Activated CD4-positive, alpha-beta T cell treated with anti-CD3 and anti-CD28 coated beads, Interleukin-2, amount 50 U/mL, for 4 hours (primary cell): ENCODE measurements at places on chromosomes 5 and 9.

DNA sequence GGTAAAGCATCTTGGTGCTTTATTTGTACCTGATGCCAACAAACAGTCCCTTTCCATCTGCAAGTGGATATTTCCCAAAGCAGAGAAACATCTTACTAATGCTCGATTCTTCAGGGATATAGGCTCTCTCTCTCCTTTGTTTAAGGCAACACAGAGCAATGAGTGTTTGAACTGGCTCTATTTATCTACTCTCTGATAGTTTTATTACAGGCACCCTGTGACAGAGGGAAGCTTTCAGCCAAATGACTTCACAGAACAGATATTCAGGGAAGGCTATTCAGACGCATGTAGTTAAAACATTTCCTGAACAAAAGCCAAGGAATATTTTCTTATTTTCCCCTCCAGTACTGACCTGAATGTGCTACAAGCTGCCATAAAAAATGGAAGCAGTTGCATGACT lies 141.8 kb downstream of the YIPF5 start:
- no peak for DNase-seq

DNA sequence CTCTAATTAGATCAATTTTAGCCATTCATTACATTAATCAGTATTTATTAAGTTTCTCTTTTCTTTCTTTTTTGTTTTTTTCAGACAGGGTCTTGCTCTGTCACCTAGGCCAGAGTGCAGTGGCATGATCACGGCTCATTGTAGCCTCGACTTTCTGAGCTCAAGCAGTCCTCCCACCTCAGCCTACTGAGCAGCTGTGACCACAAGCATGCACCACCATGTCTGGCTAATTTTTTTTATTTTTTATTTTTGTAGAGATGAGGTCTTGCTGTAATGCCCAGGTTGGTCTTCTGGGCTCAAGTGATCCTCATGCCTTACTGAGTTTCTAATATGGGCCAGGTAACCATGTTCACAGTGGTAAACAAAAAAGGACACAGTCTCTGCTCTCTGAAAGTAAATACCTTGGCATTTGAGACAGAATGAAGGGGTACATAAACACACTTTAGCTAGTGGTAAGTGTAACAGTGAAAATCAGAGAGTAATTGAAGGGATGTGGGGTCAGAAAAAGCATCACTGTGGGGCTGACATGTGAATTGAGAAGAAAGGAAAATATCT lies 336.3 kb downstream of the ADGRV1 start:
- DNase-seq: no peak

DNA sequence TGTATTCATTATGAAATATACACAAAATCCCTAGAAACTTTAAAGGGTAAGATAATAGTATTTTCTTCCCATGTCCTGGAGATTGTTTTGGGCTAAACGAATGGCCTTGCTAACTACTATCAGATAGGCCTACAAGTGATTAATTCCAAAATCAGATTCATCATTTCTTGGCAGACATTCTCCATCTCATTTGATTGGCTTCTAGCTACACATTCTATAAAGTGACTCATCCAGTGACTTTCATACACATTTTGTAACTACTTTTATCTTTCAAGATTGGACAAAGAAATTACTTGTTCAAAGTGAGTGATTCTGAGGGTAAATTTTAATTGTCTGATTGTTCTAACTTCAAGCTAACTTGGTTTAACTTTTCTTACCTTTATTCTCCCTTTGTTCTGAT lies 93.3 kb downstream of the RAPGEF6 start:
- DNase-seq: no peak

DNA sequence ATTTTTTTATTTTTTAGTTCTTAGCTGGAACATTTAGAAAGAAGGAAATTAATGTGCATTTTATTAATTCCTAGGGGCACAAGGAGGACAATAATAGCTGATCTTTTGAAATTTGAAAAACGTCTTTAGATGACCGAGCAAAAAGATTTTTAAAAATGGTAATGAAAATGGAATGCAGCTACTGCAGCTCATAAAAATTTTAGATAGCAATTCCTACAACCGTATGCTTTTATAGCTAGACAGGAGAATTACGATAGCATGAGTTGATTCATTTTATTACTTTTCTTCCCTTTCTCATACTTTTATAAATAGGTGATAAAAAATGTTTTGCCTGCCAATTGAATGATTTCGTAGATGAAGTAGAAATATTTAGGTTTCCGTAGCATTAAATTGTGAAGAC lies 13.7 kb upstream of the RUFY1 start:
- no peak for DNase-seq

DNA sequence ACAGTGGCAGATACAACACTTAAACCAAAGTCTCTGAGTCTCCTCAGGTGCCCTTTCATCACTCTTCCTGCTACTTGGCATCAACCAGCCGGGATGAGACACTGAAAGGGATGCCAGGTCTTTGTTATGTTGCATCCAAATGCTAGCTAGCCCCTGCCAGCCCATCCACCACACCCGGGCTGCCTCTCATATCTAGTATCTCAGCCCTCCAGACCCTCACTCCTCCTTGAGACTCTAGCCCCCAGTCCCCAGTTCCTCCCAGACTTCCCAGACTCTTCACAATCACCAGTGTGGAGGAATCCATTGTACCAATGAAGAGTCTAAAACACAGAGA lies 21.5 kb downstream of the CSF2 start:
- no peak for DNase-seq

- DNase-seq: no peak
These were observed 155.1 kb downstream of the MAT2B start for GRCh38 chr5:163660486-163660885.

GRCh38 chr5:142181096-142181495 lies 72.5 kb downstream of the NDFIP1 start:
- no peak for DNase-seq

GRCh38 chr9:87088192-87088591 lies 140.9 kb upstream of the GAS1 start:
- DNase-seq: no peak

GRCh38 chr5:82676661-82677060 lies 398.5 kb upstream of the RPS23 start:
- DNase-seq: peak; percentile 1

GRCh38 chr9:94005272-94005901 lies 50.2 kb upstream of the BARX1 start:
- no peak for DNase-seq

DNA sequence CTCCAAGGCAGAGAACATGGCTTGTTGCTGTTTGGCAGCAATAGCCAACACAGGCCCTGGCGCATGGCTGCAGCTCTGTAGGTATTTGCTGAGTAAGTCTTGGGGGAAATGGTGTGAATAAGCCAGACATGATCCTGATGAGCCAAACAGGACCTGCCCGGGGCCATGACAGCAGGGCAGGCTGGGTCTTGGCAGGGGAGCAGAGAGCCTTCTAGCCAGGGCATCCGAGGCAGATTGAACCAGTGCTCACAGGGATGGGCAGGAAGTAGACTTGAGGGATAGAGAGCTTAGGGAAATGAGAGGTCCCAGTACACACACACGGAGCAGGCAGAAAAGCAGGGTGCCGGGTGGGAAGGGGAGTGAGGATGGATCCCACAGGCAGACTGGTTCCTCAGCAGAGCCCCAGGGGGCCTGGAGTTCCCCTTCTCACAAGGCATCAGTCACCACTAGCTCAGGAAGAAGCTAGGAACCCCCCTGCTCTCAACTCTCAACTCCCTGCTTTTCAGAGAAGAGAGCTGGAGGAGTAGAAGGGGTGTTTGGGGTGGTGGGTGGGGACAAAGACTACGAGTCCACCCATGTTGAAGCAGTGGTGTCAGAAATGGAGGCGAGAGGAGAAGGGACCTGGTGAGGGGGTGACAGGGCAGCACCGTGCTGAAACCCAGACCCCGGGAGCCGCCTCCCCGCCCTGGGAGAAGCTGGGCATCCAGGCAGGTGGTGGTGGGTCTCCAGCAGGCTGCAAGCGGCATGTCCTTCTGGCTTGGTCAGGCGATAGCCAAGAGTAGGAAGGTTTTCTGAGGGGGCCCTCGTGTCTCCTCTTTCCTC lies 111.1 kb downstream of the RGS3 start:
- no peak for DNase-seq

DNA sequence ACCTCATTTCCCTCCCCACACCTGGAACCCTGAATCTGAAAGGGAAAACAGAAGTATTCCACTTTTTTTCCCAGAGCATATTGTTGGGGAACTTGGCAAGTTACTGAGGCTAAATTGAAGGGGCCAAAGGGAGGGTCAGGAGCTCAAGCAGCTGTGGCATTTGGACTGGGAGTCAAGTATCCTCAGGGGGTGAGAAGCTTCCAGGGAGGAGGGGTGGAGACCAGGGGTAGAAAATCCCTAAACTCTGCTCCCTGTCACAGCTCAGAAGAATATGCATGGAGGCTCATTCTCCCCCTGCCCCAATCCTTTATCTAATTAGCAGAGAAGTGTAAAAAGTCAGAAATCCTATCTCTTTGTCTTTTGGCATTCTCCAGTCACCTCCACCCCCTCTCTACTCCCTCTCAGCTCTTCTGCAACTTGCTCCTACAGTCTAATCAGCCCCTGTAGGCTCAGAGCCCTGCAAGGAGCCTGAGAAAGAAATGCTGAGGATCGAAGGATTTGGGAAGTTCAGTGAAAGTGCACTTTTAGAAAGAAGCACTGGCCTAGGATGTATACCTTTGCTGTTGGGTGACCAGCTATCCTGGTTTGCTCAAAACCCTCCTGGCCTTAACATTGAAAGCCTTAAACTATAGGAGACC lies 5.7 kb upstream of the WNT8A start:
- no peak for DNase-seq

DNA sequence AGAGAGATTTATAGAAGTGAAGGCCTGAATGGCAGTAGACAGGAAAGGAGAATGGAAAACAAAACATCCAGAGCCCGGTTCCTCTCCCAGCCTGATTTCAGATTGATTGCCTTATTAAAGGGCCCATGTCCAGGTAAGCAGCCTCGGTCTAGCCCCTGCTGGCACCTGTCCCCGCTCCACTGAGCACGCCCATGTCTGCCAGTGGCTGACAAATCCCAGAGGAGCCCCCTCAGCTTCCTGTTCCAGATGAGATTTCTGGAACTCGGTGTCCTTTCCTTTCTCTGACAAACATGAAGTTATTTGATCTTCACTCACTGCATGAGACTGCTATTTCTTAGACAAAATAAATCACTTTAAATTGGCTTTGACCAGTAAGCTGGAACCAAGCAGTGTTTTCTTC lies 187.0 kb upstream of the ADCY2 start:
- no peak for DNase-seq

DNA sequence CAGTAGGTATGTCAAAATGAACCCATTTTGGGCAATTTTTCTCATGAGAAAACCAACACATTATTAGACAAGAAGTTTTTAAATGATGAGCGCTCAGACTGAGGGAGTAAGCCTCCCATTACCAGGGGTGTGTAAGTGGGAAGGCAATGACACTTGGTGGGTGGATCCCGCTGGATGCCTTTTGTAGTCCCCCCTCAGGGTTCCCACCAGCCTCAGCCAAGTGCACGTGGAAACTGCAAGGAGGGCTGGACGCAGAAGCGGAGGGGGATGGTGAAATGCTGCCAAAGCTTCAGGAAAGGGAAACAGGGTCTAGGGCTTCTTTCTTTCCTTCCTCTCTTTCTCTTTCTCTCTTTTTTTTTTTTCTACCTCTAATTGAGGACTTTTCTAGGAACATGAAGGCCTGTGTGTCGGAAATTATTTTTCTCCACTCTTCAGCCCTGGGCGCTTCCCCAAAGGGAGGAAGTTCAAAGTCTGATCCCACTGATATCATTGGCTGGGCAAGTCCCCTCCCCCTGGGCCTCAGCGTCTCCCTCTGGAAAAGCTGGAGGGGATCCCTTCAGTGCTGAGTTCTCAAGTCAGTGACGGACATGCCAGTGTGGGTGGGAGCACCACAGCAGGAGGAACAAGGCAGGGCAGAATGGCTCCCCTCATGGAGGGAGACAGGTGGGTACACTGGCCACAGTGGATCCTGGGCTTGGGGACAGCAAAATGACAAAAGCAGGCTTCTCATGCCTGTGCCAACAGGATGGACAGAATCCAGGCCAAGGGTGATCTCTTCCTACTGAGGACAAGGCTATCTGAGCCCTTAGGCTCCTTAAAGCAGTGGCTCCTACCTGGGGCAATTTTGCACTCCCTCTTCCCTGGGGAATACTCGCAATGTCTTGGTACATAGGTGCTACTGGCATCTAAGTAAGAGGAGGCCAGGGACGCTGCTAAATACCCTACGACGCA lies 23.9 kb upstream of the SLC25A51 start:
- DNase-seq: no peak

GRCh38 chr5:173229382-173229959 lies 5.5 kb downstream of the NKX2-5 start:
- DNase-seq: no peak

- no peak for DNase-seq
These were observed 47.9 kb upstream of the RARS1 start for GRCh38 chr5:168438349-168438748.

DNA sequence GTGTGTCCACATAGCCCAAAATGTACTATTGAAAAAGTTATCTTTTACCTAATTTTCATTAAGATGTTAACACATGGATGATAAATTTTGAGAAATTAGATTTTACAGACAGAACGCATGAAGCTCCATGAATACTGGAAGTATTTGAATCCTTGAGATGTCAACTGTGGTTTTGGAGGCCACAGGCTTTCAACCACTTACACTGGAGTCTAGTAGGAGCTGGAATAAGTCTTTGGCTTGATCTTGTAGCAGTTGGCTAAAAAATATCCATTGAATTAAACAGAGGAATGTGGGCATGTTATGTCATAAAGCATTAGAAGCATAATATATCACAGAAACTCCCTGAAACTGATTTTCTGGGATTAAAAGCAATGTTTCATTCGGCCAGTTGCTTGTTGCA lies 52.9 kb downstream of the CAMK4 start:
- DNase-seq: no peak

DNA sequence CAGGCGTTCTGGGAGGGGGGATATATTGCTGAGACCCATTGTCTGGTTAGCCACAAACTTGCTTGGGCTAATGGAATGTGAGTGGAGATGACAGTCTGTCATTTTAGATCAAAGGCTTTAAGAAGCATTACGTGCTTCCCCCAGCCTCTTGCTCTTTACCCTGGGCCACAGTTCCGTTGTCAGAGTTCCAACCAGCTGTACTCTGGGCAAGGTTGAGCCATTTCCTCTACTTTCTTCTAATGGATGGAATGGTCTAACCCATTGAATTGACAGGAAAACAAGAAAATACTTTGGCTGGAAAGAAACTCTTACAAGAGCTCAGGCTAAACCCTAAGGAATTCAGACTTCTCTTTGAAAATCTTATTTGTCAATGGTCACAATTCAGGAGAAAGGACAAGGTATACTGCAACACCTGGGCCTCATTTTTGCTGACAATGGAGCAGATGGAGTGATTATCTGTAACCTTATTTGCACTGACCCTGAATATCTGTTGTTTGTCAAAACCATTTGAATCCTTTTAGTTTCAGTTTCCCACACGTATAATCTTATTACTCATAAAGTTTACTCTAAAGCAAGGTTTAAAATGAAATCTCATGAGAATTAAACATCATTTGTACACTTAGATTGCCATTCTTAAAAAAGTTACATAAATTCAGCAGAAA lies 231.4 kb downstream of the PDE4D start:
- DNase-seq: no peak

- DNase-seq: no peak
These were observed 75.3 kb downstream of the FBXW11 start for GRCh38 chr5:171931163-171931562.

GRCh38 chr5:88660264-88660946 lies 222.6 kb downstream of the MEF2C start:
- no peak for DNase-seq

GRCh38 chr9:7342229-7342628 lies 457.3 kb downstream of the DMAC1 start:
- DNase-seq: no peak

GRCh38 chr9:99109522-99109921 lies 4.6 kb downstream of the TGFBR1 start:
- no peak for DNase-seq

GRCh38 chr5:170795154-170795553 lies 11.6 kb downstream of the GABRP start:
- DNase-seq: no peak
